Pancreas (tissue), 10 donors: ENCODE measurements at places on chromosomes 4 and X. TPM values are rescaled to one million over a fixed set of nuclear protein-coding genes. Genes with fewer than 3 reads are reported as not detected.

The CD38 gene
- 0.12 TPM for total RNA-seq

DNA sequence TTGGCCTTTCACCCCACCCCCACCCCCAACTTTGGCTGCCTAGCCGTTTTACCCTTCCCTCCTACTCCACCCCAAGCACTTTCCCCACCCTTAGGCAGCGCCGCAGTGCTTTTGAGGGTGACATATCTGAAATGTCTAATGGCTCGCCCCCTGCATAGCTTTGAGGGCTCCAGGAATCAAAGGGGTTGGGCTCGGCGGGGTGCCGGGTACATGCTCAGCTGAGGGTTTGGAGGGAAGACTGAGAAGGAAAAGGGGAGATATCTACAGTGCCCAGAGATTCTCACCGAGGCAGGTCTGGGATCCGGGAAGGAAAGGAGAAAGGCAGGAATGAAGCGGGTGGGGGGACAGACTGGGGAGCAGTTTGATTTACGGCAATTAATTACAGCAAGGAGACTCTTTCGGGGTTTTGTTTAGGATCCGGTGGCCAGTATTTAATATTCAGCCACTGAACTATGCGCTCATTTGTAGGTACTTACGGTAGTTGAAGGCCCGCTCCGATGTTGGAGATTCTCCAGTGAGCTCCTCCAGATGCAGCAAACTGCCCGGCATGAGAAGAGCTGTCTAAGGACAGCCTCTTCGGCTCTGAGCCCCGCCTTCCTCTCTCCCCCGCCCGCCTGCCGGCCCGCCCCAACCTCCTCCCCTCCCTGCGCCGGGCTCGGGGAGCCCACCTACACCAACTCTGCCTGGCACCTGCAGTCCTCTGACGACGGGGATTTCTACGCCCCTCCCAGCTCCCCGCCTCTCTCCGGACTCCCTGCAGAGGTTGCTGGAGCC is at the start of gene IGSF1:
Gene IGSF1 (minus strand): TSS at position 569 of the 774 bp plus-strand sequence. CDS start 2,632 bp downstream, outside the sequence.
- H3K27ac ChIP-seq: no peak within 1 kb of the TSS
- no peak within 1 kb of the TSS for H3K4me3 ChIP-seq
- peak; percentile 33 for DNase-seq
- H3K36me3 ChIP-seq: no peaks in the 10 kb centered on the region
- no peaks in the 10 kb centered on the region for H3K27me3 ChIP-seq
- H3K4me1 ChIP-seq: no peaks in the 10 kb centered on the region

- no peak overlapping the region for H3K4me3 ChIP-seq
- no peaks in the 10 kb centered on the region for H3K36me3 ChIP-seq
- H3K27me3 ChIP-seq: no peaks in the 10 kb centered on the region
Measured at GRCh38 chr4:150242820-150243458, 164.7 kb downstream of the DCLK2 start.

DNA sequence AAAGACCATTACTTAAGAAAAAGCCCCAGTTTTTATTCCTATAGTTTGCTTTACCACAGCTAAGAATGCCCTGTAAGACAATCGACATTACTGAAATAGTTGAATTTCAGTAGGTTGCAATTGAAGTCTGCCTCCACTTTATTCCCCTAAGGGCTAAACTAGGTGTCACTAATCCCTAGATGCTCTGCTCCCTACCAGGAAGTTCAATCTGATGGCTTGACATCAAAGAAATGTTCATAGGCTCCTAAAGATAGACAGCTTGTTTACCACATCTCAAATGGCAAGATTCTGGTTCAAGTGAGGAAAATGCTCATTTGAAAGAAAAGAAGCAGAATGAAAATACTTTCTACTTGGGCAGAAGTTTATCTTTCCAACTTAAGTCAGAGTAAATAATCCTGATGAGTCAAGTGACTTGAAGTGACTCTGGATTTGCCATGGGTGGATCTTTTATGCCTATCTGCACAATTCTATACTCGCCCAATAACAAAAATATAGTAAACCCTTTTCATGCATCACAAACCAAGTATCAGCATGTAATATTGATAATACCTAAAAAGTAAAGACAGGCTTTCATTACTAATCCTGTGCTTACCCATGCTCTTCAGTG is 117.2 kb downstream of the SH3RF1 start:
- H3K4me1 ChIP-seq: no peaks in the 10 kb centered on the region
- no peaks in the 10 kb centered on the region for H3K27me3 ChIP-seq
- peaks cover 10% of the 10 kb centered on the region for H3K36me3 ChIP-seq
- no peak overlapping the region for H3K27ac ChIP-seq
- no peak overlapping the region for H3K4me3 ChIP-seq

- H3K27ac ChIP-seq: no peak overlapping the region
- H3K27me3 ChIP-seq: no peaks in the 10 kb centered on the region
- no peaks in the 10 kb centered on the region for H3K36me3 ChIP-seq
- H3K4me1 ChIP-seq: no peaks in the 10 kb centered on the region
Measured at GRCh38 chr4:114132830-114133229, 153.4 kb upstream of the ARSJ start.

The SPIN3 gene
- total RNA-seq: 5.6 TPM

DNA sequence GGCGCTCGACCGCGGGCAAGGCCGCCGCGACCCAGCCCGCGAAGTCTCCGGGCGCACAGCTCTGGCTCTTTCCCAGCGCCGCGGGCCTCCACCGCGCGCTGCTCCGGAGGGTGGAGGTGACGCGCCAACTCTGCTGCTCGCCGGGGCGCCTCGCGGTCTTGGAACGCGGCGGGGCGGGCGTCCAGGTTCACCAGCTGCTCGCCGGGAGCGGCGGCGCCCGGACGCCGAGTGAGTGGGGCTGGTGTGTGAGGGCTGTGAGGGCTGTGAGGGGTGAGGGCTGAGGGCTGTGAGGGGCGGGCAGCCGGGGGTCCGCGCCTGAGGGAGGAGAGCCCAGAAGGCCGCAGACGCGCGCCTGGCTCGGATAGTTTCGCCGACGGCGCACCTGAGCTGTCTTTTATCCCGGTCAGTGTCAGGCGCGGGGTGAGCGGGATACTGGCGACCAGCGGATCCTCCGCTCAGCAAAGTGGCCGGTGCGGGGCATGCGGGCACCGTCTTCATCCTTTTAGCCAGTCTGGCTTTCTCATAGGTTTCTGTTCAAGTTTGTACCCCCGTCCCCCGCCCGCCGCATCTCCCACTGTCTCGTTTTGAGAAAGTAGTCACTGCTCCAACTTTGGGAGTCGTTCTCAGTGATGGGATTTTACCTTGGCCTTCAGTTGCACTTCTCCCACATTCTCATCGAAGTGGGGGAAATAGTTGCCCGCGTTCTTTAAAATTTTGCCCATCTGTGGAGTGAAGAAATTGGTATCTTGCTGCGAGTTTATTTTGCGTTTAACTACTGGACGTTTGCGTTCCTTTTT is 586 bp downstream of the HERC5 start:
- peak overlapping the region; percentile 71 for H3K27ac ChIP-seq
- no peaks in the 10 kb centered on the region for H3K4me1 ChIP-seq
- no peaks in the 10 kb centered on the region for H3K36me3 ChIP-seq
- peak overlapping the region; percentile 60 for H3K4me3 ChIP-seq
- no peaks in the 10 kb centered on the region for H3K27me3 ChIP-seq

DNA sequence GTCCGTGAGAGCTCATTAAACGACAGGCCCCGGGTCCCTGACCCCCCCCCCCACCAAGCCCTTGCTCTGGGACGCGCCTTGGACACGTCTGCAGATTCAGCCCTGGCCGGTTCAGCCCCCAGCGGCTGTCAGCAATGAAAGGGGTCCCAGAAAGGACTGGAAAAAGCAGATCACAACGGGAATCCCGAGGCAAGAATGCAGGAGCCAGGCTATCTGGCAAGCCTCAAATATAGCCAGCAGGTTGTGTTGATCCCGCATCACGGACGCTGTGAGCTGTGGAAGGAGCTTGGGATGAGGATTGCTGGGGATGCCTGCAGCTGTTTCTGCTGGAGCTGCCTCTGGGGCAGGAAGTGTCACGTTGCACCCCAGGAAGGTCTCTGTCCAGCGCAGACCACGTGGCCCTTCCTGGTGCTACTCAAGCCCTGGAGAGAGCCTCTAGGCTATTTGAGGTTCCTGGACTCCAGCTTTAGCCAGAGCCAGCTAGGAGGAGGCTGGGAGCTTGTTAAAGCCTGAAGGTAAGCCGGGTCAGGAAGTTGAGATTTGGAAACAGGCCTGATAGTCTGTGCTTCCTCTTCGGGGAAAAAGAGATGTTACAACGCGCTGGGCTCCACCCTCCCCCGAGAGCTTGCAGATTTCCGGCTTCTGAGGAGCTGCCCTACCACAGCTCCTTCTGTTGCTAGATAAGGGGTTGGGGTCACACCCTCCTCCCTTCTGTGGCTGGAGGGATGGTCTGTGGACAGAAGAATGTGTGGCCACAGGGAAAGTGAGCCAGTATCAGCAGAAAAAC is 19.3 kb upstream of the CSF2RA start:
- no peak overlapping the region for H3K27ac ChIP-seq
- DNase-seq: no peak
- H3K36me3 ChIP-seq: no peaks in the 10 kb centered on the region
- no peaks in the 10 kb centered on the region for H3K4me1 ChIP-seq

The CXCL3 gene
- 0.73 TPM for total RNA-seq

The FREM3 gene
- total RNA-seq: not detected

The TEX11 gene
- 5.0 TPM for total RNA-seq

DNA sequence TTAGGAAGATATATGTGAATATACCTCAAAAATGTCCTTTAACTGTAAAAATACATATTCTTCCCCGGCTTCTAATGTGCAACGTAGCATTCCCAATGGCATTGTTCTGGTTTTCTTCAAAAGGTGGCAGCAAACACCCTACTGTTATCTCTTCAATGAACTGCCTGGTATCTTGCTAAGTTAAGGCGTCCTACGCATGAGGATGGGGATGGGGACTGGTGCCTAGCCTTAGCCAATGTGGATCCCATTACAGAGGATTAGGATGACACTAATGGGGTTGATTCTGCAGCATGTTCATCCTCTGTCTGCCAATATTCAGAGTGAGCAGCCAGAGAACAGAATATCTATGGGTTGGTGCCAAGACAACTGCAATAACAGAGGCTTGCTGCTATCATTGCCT is 334.9 kb upstream of the ADGRL3 start:
- no peaks in the 10 kb centered on the region for H3K27me3 ChIP-seq
- DNase-seq: no peak
- no peaks in the 10 kb centered on the region for H3K36me3 ChIP-seq
- no peak overlapping the region for H3K4me3 ChIP-seq
